ENCODE measurements at places on chromosomes 12 and 14.
A peak's percentile ranks its signal among the peaks of the same experiment; 100 is the strongest.

- peak; percentile 88 for DNase-seq
Observed at GRCh38 chr14:99266181-99267178, 5.5 kb downstream of the BCL11B start.

GRCh38 chr14:28952161-28952560, 185.6 kb downstream of the FOXG1 start:
- DNase-seq: no peak

DNA sequence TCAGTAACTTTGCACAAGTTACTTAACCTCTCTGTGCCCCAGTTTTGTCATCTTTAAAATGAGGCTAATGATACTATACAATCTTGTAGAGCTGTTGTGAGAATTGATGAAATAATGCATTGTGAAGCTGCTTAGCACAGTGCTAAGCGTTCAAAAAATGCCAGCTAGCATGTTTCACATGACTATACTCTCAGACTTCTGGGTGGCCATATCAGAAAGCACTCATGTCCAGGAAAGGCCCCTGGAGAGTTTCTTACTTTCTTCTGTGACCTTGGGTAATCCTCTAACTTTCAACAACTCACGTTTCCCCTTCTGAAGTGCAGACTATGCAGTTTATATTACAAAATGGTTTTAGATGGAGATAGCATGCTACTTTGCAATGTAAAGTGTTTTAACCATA, 68.1 kb downstream of the TPH2 start:
- DNase-seq: no peak

DNA sequence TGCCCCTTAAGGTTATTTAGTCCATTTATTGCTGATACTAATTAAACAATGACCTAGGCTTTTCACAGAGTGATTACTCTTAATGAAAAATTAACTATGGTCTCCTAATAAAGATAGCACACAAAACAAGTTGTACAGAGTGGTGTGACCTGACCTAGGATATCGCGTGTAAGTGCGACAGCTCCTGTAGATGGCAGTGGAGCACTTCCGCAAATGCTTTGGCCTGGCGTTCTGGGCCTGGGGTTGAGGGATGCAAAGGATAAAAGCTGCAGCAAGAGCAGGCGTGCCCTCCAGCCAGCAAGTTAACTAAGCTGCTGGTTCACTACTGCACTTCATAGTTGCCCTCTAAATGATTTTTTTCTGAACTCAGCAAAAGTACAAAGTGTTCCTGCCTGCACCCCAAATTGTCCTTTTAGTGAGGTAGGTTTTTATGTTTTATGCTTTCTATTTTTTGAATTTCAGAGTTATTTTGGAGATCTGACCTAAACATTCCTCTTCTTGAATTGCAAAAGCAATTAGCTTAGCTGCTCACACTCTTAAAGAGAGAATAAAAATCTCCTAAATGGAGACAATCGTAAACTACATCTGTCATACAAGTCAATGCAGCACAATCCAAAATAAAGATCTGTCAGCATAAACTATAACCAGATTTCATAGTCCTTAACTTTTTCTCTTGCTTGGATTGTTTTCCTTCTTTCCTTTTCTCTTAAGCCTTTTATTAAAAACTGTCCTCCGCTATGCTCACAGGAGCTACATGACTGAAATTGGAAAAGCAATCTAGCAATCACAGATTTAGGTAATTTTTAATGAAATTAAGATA, 379.6 kb downstream of the LRIG3 start:
- DNase-seq: no peak

- DNase-seq: no peak
Observed at GRCh38 chr12:47707905-47708543, 2.2 kb upstream of the RPAP3 start.

GRCh38 chr14:89902881-89903280, 51.6 kb downstream of the EFCAB11 start:
- DNase-seq: no peak

- no peak for DNase-seq
Observed at GRCh38 chr12:121301876-121302275, 5.4 kb upstream of the CAMKK2 start.

DNA sequence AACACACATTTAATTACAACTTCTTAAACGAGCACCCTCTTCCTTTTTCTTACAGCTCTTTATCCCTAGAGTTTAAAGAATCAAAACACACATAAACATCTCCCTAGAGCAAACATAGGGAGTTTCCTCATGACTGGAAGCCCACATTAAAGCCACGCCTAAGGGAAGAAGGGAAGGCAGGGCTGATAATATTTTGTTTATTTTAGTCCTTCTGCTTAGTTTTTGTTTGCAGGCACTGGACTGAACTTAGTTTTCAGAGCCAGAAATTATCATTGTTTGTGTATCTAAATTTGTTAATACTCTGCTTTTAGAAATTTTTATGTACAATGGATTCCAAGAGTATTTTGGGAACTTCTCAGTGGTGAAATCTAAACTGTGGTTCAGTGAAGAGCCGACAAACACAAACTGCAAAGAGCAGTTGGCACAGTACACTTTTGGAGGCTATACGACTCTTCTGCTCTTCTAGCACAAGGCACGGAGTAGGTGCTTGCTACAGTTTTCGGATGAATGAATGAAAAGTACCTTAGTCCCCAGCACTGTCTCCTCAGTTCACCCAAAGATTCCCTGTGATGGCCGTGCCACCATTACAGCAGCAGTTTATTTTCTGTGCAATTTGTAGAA, 17.6 kb upstream of the AMIGO2 start:
- no peak for DNase-seq

- DNase-seq: no peak
Observed at GRCh38 chr14:91027561-91027960, 32.9 kb downstream of the RPS6KA5 start.

- no peak for DNase-seq
Observed at GRCh38 chr12:6361834-6362233, 13.5 kb downstream of the SCNN1A start.

- no peak for DNase-seq
Observed at GRCh38 chr12:16844875-16845274, 238.9 kb upstream of the LMO3 start.

DNA sequence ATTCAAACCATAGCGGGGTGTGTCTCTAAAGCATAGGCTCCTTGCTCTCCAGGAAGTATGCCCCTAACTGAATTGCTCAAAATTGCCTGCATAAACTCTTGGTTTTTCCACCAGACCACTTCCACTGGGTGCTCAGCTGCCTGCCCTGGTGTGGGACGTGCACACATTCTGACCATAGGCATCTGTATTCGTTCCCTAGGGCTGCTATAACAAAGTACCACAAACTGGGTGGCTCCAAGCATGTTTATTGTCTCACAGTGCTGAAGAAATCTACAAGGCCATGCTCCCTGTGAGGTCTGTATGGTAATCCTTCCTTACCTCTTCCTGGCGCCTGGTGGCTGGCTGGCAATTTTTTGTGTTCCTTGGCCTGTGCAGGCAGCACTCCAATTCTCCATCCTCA, 16.4 kb upstream of the GALNT6 start:
- no peak for DNase-seq

DNA sequence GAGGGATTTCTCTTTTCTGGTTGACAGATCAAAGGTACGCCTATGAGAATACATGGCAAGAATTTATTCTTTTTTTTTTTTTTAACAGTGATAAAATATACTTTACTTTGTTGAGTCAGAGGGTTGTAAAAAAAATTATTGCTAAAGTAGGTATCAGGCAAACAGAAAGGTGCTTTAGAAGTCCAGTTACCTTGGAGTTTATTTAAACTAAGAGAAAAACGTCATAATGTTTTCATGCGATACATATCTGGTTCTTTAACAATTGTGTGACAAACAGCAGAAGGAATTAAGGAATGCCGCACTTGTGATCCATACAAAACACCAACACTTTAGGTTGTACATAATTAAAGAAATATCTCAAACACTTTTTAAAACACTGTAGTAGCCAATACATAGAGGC, 94.2 kb downstream of the BORCS5 start:
- DNase-seq: no peak

DNA sequence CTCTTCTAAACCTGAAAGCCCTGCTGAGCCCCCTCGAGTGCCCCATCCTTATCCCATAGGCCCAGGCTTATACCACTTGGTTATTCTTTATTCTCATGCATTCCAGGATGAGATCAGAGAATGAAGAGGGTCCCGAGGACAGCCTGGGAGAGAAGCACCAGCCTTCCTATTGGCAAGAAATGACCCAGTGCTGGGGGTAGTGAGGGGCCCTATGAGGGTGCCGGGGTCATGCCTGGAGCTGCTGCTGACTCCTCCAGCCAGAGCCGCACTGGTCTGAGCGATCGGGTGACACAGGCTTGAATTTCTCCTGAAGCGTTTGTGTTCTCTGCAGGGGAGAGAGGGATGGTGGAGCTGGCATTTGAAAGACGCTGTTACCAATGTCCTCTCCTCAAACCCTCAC, 18.1 kb downstream of the MORN3 start:
- no peak for DNase-seq

DNA sequence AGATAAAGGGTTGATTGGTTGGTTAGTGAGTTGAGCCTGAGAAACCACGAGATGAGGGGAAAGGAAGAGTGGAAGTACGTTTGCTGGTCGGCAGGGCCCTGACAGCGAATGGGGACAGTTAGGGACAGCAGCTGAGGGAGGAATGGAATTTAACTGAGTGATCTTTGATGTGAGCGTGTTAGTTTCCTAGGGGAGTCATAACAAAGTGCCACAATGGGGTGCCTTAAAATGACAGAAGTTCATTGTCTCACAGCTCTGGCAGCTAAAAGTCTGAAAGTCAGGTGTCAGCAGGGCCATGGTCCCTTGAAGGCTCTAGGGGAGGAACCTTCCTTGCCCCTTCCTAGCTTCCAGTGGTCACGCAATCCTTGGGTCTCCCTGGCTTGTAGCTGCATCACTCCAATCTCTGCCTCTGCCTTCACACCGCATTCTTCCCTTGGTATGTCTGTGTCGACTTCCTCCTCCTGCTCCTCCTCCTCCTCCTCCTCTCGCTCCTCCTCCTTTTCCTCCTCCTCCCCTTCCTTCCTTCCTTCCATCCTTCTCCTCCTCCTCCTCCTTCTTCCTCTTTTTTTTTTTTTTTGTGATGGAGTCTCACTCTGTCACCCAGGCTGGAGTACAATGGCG, 26.0 kb upstream of the RIN3 start:
- DNase-seq: no peak

DNA sequence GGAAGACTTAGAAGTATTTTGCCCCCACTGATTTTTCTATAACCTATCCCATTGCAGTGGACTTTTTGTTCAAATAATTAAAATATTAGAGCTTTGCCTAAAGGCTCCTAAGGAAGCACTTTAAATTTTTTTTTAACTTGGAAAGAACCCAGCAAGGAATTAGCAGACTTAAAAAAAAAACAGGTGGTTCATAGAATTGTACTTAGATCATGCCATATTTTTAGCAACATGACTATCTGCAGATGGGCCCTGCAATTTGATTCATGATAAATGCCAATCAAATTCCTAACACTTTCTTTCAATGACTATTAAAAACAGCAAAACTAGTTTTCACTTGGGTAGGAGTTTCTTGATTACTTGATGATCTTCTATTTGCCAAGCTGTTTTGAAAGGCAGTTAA, 11.5 kb downstream of the ADAMTS20 start:
- DNase-seq: no peak

DNA sequence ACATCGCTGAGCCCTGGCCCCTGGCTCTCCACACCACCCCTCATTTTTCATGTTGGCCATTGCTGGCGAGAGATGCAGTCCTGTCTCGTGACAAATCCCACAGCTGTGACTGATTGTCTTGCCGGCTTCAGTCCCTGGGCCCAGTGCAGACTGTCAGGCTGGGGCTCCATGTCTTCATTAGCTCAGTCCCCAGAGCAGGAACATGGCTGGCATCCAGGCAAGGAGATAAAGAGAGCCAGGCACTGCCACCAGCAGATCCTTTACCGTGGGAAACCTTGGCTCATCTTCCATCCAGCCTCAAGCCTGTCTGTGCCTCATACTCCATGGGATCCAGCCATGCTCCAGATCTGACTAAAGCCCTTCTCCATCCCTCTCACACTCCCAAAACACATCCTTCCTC, 284.7 kb upstream of the FKBP4 start:
- no peak for DNase-seq

- no peak for DNase-seq
Observed at GRCh38 chr14:64705381-64706118, 1.3 kb downstream of the PLEKHG3 start.

- peak; percentile 28 for DNase-seq
Observed at GRCh38 chr12:13173012-13173932, 23.3 kb upstream of the EMP1 start.

GRCh38 chr14:79351011-79351410, 860.3 kb downstream of the DIO2 start:
- no peak for DNase-seq

GRCh38 chr12:108446766-108447165, 68.3 kb upstream of the FICD start:
- DNase-seq: no peak

GRCh38 chr12:24491968-24492367, 456.9 kb downstream of the BCAT1 start:
- no peak for DNase-seq

- no peak for DNase-seq
Observed at GRCh38 chr14:65922142-65922541, 509.6 kb downstream of the FUT8 start.

- no peak for DNase-seq
Observed at GRCh38 chr12:18651525-18651924, 86.3 kb downstream of the PLCZ1 start.

DNA sequence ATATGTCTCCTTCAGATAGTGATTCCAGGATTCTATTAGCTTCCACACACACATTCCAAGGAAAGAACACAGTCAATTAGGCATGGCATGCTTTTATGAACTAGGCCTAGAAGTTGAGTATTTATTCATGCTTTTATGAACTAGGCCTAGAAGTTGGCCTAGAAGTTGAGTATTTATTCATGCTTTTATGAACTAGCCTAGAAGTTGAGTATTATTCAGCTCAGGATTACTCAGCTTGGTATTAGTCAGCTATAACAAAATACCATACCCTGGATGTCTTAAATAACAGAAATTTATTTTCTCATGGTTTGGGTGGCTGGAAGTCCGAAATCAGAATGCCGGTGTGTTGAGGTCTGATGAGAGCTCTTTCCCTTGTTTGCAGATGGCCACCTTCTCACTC, 442.7 kb upstream of the FLRT2 start:
- DNase-seq: no peak

GRCh38 chr12:95215949-95216348, 1.3 kb downstream of the FGD6 start:
- DNase-seq: no peak

- DNase-seq: no peak
Observed at GRCh38 chr12:131599190-131600159, 111.4 kb upstream of the SFSWAP start.

- DNase-seq: no peak
Observed at GRCh38 chr12:56450241-56450640, 1.0 kb upstream of the TIMELESS start.

All from stimulated activated CD4-positive, alpha-beta T cell treated with anti-CD3 and anti-CD28 coated beads, Interleukin-2, amount 100 ng/mL, for 48 hours (primary cell).